ENCODE measurements at places on chromosomes 16 and 17.

DNA sequence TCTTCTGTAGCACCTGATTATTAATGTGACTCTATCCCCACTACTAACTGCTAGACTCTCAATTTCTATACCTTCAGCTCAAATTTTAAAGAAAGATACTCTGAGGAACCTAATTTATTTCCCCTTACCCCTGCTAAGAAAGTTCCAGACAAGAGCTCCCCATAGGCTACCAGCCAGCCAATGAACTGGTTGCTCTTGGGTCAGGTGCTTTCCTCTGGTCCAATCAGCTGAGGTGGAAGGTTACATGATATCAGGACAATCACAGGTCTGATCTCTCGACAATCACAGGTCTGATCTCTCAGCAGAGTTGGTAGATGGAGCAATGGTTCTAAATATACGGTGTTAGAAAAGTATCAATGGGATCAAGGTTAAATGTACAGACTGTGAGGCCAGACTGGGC is 86.8 kb downstream of the AXIN2 start:
- no peak for DNase-seq

DNA sequence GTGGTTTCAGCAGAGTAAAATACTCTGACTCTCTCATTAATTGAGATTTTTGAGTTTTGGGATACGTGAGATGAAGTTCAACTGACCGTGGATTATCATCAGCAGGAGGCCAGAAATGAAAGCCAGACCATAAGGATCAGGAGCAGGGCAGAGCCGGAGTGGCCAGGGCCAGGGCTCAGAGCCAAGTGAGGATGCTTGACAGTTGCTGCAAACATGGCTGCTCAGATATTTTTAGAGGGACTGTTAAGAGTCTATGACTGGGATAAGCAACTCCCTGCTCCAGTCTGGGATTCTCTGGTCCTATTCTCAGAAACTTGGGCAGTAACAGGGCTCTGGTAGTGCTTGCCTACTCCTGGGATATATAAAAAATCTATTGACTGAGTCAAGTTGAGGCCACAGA is 17.6 kb upstream of the CDH13 start:
- no peak for DNase-seq

DNA sequence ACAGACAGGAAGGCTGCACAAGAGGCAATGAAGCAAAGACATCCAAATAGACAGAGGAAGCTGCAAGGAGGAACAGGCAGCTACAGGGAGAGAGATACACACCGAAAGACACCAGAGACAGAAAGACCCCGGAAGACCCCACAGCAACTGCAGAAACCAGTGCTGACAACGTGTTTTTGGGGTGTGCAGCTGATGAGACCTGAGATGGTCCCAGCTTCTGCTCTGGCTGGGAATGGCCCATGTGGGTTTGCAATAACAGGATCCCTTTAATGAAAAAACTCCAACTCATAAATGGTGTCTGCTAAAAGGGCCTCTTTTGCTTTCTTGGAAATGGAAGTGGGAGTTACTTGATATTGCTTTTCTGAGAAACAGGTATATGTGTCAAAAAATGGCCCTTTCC is 101.5 kb upstream of the CDH11 start:
- DNase-seq: no peak

DNA sequence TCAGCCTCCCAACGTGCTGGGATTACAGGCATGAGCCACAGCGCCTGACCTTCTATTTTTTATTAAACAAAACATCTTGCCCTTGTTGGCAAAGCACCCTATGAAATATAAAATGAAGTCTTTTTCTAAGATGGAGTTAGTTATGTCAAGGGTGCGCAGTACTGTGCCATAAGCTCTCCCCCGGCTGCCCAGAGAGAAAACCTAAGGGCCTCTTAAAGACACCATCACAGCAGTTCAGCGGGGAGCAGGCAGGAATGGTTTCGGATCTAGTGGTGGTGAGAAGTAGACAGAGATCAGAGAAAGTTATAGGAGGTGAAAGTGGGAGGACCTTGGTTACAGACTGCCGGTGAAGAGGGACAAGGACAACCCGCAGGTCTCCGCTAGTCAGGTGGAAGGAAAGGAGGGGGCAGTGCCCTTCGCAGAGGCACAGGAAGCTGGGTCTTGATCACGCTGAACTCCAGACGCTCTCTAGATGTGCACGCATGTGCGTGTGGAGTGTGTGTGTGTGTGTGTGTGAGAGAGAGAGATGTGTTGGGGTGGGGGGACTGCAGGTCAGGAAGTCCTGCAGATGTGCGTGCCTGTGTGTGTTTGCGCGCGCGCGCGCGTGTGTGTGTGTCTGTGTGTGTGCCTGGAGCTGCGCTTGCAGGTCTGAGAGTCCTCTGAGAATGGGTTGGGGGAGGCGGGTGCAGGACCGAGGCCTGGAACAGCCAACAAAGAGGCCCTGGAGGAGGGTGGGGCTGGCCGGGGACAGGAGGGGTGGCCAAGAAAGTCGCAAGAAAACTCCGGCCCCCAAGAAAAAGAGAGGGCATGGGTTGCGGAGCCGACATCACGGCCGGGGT is 748 bp upstream of the CMTM3 start:
- no peak for DNase-seq

GRCh38 chr17:4748686-4749085 is 9.0 kb upstream of the CXCL16 start:
- no peak for DNase-seq

DNA sequence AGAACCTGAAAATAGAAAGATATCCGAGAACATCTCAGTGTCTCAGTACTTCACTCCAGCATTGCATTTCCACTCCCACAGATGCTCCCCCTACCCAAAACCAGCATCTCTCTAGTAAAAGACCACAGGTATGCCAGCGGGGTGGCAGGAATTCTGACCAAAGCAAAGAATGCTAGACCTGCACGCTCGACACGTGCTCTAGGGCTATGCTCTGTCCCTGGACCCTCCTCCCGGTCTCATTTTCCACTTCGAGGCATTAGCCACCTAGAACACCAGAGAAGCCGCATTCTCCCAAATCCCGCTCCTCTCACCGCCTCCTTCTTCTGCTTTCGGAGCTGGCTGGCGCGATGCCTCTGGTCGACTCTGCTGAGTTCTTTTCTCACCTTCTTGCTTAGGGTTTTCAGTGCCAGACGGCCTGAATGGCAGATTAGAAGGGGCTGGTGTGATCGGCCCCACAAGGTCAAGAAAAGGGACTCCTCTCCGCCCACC is 487 bp downstream of the TSR1 start:
- DNase-seq: no peak

DNA sequence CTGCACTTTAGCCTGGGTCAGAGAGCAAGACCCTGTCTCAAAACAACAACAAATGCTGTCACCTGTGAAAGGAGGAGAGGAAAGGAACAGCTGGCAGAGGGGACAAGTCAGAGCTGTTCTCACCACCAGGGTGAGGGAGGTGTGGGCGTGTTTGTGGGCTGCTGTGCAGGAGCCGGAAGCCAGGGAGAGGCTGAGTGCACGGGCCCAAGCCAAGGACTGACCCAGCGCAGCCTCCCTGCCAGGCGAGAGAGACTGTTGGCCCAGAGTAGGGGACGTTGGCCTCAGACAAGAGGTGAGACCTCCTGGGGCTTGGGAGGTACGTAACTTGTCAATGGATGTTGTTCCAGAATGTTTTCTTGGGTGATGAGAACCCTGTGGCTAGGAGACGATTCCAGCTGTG is 10.7 kb downstream of the SPNS2 start:
- no peak for DNase-seq

- no peak for DNase-seq
These were observed 9.9 kb upstream of the KDM8 start for GRCh38 chr16:27193300-27193990.

DNA sequence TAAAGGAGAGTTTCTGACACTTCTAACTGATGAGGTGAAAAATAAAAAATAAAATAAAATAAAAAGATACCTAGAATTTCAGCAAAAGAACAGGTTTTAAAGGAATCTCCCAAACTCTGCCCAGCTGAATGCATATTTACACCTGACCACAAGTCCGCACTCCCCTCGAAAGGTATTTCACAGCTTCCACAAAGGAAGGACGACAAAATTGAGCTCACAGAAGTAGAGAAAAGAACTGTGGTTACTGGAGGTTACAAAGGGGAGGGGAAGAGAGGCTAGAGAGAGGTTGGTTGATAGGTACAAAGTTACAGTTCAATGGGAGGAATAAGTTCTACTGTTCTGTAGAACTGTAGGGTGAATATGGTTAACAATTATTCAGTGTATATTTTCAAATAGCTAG is 5.0 kb downstream of the LITAF start:
- DNase-seq: no peak

- DNase-seq: peak; percentile 51
These were observed 16.3 kb upstream of the CACNG4 start for GRCh38 chr17:66948061-66948750.

GRCh38 chr16:18853694-18854093 is 52.3 kb upstream of the ARL6IP1 start:
- no peak for DNase-seq

DNA sequence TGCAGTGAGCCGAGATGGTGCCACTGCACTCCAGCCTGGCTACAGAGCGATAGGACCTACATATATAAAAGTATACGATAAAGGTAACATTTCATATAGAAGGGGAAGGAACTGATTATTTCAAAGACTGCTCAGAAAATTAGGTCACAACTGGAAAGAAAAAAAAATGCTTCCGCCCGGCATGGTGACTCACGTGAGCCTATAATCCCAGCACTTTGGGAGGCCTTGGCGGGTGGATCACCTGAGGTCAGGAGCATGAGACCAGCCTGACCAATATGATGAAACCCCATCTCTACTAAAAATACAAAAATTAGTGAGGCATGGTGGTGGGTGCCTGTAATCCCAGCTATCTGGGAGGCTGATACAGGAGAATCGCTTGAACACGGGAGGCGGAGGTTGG is 7.8 kb downstream of the TEX14 start:
- peak; percentile 11 for DNase-seq

GRCh38 chr17:78920528-78920927 is 4.7 kb downstream of the TIMP2 start:
- no peak for DNase-seq
